ENCODE measurements at places on chromosomes 6 and 20. TPM values are rescaled to one million over a fixed set of nuclear protein-coding genes. Genes with fewer than 3 reads are reported as not detected.

The TDRD6 gene
- total RNA-seq, result not detected

The TINAG gene
- total RNA-seq, result not detected

The PSMB9 gene
- total RNA-seq, result 13.9 TPM

The CENPW gene
- 44.6 TPM for total RNA-seq

The SYNDIG1 gene
- 2.7 TPM for total RNA-seq

The CDSN gene
- not detected for total RNA-seq

The TBC1D22B gene
- 5.5 TPM for total RNA-seq

The MUCL3 gene
- not detected for total RNA-seq

The ZKSCAN4 gene
- total RNA-seq, result 2.1 TPM

The LY6G6C gene
- not detected for total RNA-seq

The HLA-DQA2 gene
- total RNA-seq, result not detected

The APOBEC2 gene
- total RNA-seq, result not detected

The MYH7B gene
- total RNA-seq, result 0.04 TPM

The EYA4 gene
- 10.3 TPM for total RNA-seq

The CTCFL gene
- not detected for total RNA-seq

The BNIP5 gene
- total RNA-seq, result not detected

The MYB gene
- 1.3 TPM for total RNA-seq

The CST5 gene
- total RNA-seq, result not detected

The SERAC1 gene
- 3.3 TPM for total RNA-seq

The PCSK2 gene
- not detected for total RNA-seq

The STMND1 gene
- not detected for total RNA-seq

The SLC29A1 gene
- 46.7 TPM for total RNA-seq

The RSPO3 gene
- 86.4 TPM for total RNA-seq

The SALL4 gene
- total RNA-seq, result 1.3 TPM

The CD93 gene
- total RNA-seq, result not detected

The PBOV1 gene
- total RNA-seq, result not detected

The PAX1 gene
- total RNA-seq, result not detected

The TP53TG5 gene
- not detected for total RNA-seq

The CASS4 gene
- total RNA-seq, result 0.03 TPM

The FAM209B gene
- total RNA-seq, result 0.56 TPM

The MARCKS gene
- total RNA-seq, result 10.6 TPM

The LRRC73 gene
- total RNA-seq, result 1.4 TPM

The ANKRD66 gene
- not detected for total RNA-seq

The TMX4 gene
- 15.2 TPM for total RNA-seq

The EDN3 gene
- total RNA-seq, result 0.30 TPM

The KHDC1 gene
- total RNA-seq, result 3.5 TPM

The PTK6 gene
- total RNA-seq, result 2.7 TPM

The B3GAT2 gene
- total RNA-seq, result 0.02 TPM

The MOCS3 gene
- 5.7 TPM for total RNA-seq

The EEF1A2 gene
- 155 TPM for total RNA-seq

The GPR6 gene
- not detected for total RNA-seq

The TREML2 gene
- not detected for total RNA-seq

The PTPRK gene
- total RNA-seq, result 13.0 TPM

The BPIFA1 gene
- not detected for total RNA-seq

The MUC21 gene
- not detected for total RNA-seq

The HECA gene
- total RNA-seq, result 2.0 TPM

The FHL5 gene
- total RNA-seq, result not detected

The SPINT3 gene
- not detected for total RNA-seq
